Right lobe of liver (tissue), 6 donors: ENCODE measurements at places on chromosomes 16 and 17. TPM values are rescaled to one million over a fixed set of nuclear protein-coding genes. Genes with fewer than 3 reads are reported as not detected.

RSL1D1 gene
- total RNA-seq, result 77.3 TPM

FSCN2 gene
- total RNA-seq, result not detected

PERCC1 gene
- total RNA-seq, result not detected

SCARF1 gene
- total RNA-seq, result 6.9 TPM

GGA3 gene
- 14.8 TPM for total RNA-seq

BCL6B gene
- 3.5 TPM for total RNA-seq

GRCh38 chr16:5454349-5454748 is 356.8 kb upstream of the EEF2KMT start:
- DNase-seq, result no peak

DNA sequence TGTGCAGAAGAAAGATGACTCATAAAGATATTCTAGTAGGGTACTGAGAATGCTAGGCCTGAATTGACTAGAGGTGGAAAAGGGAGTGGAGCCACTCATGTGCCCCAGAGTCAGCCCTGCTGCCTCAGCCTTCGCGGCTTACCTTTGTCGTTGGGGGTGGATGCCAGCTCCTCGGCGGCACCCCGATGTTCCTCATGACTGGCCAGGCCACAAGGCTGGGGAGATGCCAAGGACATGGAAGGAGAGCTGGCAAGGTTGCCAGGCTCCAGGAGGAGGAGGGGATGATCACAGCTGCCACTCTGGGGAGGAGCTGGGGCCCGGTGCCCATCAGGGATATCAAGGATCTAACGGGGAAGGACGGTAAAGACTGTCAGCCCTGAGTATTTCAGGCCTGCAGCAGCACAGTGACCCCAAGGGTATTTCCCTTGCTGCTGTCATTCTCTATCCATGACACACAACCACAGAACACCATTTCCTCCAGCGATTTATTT is 9.7 kb upstream of the SLC35B1 start:
- DNase-seq, result no peak

- no peak for DNase-seq
Observed at GRCh38 chr16:48564544-48565444, 45.2 kb downstream of the N4BP1 start.

GRCh38 chr17:40567377-40567776 is 2.1 kb upstream of the CCR7 start:
- DNase-seq, result no peak

DNA sequence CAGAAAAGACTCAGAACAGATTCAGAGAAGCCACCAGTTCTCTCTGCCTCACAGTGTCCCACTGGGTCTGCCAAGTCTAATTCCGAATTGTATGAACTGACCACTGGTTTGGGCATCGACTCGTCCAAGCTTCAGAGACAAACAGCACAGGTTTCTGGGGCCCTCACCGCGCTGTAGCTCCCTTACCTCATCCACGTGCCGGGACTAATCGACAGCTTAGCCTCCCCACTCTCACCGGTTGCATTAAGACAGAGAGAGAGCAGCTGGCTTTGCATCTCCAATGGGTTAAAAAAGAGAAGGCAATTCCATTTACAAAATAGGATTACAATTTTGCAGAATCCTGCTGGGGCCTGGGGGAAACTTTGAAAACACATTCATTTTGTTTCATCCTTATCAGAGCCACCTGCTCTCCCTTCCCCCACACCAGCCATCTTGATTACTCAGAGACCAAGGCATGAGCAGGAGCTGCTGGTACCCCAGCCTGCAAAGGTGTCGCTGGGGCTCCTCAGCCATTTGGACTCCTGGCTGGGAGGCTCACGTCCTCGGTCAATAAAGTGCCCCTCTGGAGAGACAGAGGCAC is 95.3 kb upstream of the RPL38 start:
- DNase-seq, result no peak

GRCh38 chr16:51095084-51095881 is 55.8 kb downstream of the SALL1 start:
- peak; percentile 71 for DNase-seq

DNA sequence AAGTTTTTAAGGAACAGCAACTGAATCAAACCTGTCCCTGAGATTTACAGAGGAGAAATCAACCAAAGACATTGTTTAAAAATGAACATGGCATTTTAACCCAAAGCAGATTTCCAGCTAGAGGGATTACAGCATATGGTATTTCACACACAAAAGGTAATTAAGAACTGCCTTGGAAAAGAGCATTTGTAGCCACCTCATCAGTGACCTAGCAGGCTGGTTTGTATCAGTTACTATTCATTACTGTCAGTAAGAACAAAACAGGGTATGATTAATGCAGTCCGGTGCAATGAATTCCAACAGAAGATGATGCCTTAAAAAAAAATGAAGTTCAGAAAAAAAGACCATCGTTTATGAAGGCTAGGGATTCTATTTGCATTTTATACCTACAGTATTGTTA is 219.9 kb downstream of the CHD9NB start:
- no peak for DNase-seq

GRCh38 chr16:29310852-29311314 is 95.6 kb downstream of the NPIPB11 start:
- DNase-seq, result peak; percentile 73

DNA sequence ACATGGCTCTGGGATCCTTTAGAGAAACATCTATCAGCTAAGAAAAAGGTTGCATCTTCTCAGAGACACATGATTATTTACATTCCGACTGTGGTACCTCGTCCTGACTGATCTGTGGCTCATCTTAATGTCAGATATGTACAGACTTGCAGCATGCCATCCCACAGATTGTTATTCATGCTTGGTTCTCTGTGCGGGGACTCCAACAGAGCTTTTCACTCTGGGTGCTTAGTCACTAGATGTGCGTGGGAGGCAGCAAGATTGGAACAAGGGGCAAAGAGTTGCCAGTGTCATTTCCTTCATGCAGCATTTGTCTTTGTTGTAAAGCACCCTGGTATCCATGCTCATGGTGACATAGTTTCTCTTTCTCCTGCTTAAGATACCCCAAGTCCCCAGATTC is 179.1 kb upstream of the CACNG5 start:
- no peak for DNase-seq

DNA sequence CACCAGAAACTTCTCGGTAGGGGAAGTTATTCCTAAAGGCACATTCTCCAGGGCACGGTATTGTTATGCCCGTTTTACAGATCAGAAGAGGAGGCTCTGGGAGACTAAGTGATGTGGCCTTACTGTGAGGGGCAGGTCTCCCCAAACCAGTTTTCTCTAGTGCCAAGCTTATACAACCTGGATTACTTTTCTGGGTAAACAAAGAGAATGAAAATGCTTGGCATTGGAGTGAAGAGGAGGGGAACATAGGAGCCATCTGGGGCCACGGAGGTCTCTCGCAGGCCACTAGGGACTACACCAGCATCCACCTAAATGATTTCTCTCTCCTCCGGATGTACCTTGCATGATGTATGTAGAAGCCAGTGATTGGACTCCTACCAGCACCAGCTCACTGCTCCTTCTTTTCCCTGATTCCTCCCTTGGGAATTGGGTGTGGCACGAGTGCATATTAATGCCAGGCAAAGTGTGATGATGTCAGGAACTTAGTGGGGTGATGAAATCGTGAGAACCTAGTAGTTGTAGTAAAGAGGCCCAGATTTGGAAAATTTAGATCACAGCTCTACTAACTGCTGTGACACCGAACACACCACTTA is 674 bp downstream of the TOM1L1 start:
- DNase-seq, result no peak

- DNase-seq, result no peak
Observed at GRCh38 chr16:15511759-15512487, 77.5 kb downstream of the BMERB1 start.

- no peak for DNase-seq
Observed at GRCh38 chr17:4782652-4783051, 3.5 kb downstream of the VMO1 start.

DNA sequence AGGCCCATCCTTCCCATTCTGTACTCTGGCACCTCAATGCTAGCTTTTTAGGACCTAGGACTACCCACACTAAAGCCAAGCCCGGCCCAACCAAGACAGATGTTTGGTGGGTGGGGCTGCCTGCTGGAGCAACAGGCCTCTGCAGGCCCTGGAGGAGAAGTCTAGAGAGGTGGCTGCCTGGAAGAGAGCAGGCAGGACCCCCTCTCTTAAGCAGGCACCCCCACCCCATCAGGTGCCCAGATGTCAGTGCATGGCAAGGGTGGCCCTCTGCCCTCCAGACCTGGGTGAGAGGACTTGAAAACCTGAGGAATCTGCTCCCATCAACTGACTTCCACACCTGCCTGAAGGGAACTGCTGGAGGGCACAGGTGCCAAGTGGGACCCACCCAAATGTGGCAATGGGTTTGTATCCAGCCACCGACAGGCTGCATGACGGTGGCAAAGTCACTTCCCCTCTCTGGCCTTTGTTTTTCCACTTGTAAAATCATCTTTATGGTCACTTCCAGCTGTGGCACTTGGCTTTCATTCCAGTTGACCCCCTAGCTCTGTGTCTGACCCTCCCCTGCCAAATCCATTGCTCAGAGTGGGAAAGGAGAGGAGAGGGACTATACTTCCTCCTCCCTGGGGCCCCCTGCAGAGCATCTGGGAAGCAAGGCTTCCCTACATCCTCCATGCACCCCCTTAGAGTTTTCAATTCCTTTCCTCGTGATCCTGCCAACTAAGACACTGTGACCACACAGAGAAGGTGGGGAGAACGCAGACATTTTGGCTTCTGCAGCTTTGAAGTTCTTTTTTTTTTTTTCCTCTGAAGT is 1.7 kb upstream of the STAT5A start:
- no peak for DNase-seq

- no peak for DNase-seq
Observed at GRCh38 chr16:67154578-67155294, 3.9 kb upstream of the B3GNT9 start.

DNA sequence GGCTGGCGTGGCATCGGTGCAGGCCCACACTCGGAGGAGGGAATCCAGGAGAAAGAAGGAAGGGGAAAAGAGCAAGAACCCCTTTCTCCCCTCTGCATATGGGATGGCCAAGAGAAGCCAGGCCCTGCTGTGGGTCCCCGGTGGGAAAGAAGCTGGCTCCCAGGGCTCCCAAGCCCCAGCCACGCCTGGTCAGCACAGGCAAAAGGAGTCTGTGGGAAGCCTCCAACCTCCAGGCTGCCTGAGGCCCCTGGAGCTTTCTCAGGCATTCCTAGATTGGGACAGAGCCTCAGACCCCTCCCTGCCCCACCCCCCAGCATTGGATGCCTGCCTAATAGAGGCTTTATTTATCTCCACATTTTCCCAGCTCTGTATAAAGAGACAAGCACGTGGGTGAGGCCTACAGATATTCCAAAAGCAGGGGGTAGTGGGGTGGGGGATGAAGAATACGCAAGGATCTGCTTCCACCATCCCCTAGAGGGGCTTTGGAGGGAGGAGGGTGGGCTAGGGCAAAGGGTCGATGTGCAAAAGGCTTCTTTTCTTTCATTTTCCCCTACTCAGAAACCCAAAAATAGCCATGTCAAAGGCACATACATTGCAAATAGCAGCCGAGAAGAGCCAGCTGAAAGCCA is 56.4 kb downstream of the MPRIP start:
- no peak for DNase-seq

DNA sequence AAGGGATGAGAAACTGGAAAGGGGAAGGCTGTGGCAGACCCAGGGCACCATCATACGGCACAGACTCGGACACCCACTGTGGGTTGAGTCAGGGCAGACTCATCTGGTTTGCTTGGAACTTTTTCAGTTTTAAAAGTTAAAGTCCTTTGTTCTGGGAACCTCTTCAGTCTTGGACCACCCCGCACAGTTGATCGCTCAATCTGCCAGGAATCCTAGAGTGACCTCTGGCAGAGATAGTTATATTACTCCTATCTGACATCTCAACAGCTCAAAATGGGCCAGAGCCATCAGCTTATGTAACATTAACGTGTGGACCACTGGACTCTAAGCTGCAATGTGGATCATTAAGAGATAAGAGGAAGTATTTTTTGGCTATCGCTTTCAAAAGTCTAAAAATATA is 164.3 kb downstream of the ABCA8 start:
- DNase-seq, result peak; percentile 33

GRCh38 chr17:50187751-50188530 is 13.5 kb downstream of the COL1A1 start:
- DNase-seq, result no peak

GRCh38 chr17:50199211-50199802 is 2.1 kb downstream of the COL1A1 start:
- DNase-seq, result no peak

DNA sequence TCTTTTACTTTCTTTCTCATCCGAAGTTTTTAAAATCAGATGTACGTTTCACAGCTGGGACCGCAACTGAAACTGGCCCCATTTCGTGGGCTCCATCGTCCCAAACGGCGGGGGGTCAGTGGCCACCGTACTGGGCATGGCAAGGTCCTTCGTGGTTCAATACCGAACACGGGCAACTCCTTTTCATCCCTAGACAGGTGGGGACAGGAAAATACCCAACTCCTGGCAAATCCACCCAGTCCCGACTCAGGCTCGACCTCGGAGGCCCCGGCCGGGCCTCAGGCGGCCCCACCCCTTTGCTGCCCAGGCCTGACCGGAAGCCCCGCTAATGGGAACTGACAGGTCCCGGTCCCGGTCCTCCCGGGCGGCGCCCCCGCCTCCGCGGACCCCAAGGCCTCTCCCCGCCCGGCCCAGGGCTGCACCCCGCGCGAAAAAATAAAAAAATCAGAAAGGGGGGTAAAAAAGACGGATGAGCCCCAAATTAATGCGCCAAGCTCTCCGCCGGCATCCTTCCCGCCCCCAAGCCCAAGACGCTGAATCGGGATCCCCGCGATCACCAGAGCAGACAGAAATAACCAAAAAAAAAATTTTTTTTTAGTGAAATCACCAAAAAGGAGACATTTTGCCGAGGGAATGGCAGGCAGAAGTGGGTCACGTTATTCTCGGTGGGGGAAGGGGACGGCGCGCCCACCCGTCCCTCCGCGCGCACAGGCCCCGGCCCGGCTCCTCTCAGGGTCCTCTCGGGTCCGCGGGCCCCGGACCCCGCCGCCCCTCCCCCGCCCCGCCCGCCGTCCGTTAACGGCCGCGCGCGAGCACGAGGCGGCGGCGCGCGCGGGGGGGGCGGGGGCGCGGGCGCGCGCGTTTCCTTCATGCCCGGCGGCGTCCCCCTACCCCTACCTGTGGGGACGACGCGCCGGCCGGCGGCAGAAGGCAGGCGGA is 562 bp downstream of the ZC3H7A start:
- peak; percentile 79 for DNase-seq

DNA sequence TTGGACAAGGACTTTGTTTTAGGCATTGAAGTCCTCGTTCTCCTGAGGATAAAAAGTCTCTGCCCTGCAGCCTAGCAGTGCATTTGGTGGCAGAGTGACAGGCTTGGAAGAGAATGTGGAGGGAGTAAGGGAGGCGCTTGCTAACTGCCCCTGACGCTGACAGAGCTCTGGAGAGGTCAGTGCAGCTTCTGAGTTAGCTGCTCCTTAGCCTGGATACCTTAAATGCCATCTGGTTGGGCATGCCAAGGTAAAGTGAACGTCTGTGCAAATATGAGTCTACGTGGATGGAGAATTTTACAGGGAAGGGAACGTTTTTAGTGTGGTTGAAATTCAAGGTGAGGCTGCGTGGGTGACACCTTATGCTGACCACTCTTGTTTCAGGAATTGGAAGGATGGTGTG is 44.4 kb downstream of the SEC14L1 start:
- DNase-seq, result no peak
